ENCODE measurements at places on chromosomes 1 and 21.

- no peak for DNase-seq
These were observed 45.3 kb upstream of the CTBS start for GRCh38 chr1:84619383-84620102.

- no peak for DNase-seq
These were observed 250.2 kb upstream of the C1orf174 start for GRCh38 chr1:4150262-4150661.

- no peak for DNase-seq
These were observed 3.6 kb downstream of the STX6 start for GRCh38 chr1:181018901-181019681.

- no peak for DNase-seq
These were observed 38.9 kb upstream of the MAP10 start for GRCh38 chr1:232766241-232766890.

DNA sequence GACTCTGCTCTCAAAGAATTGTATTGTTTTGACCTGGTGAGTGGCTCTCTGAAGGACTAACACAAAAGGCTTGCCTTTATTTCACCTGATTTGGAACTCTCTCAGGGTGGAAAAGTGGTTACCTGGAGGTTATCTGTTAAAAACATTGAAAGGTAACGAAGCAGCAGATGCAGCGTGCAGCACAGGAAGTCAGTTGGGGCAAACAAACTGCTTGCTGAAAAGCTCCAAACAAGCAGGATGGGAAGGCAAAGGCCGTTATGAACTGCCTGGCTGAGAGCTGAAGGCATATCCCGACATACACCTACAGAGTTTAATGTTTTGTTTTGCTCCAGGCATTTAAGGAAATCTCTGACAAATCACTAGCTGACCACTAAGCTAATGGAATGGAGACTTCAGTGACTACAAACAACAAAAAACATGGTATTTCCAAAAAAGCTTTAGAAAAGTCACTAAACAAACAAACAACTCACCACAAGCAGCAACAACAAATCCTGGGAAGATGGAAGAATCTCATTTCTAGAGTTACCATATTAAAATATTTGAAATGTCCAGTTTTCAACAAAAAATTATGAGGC is 44.3 kb upstream of the BATF3 start:
- DNase-seq, result no peak

- no peak for DNase-seq
These were observed 8.4 kb downstream of the RPS6KA1 start for GRCh38 chr1:26537951-26538352.

DNA sequence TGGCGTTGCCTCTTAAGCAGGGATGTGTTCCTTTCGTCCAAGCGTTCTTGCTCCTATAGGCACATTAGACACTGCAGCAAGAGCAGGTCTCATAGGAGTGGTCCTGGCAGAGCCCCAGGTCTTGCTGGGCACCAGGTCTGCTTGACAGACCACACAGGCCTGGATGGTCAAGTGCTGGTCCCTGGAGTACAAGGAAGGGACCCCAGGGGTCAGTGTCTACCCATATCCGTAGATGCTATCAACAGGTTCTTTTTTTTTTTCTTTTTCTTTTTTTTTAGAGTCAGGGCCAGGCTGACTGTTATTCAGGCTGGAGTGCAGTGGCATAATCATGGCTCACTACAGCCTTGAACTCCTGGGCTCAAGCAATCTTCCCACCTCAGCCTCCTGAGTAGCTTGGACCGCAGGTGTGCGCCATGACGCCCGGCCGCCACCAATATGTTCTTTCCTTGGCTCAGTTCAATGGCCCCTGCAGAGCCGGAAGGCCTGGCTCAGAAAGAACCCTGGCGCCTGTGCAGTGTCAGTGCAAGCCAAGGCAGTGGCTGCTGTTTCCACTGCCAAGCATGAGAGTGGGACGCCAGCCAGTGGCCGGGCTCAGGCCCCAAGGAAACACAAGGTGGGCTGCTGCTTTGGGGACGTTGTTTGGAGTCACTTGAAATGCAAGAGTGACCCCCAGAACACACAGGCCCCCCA is 10.0 kb upstream of the TNFRSF8 start:
- no peak for DNase-seq

DNA sequence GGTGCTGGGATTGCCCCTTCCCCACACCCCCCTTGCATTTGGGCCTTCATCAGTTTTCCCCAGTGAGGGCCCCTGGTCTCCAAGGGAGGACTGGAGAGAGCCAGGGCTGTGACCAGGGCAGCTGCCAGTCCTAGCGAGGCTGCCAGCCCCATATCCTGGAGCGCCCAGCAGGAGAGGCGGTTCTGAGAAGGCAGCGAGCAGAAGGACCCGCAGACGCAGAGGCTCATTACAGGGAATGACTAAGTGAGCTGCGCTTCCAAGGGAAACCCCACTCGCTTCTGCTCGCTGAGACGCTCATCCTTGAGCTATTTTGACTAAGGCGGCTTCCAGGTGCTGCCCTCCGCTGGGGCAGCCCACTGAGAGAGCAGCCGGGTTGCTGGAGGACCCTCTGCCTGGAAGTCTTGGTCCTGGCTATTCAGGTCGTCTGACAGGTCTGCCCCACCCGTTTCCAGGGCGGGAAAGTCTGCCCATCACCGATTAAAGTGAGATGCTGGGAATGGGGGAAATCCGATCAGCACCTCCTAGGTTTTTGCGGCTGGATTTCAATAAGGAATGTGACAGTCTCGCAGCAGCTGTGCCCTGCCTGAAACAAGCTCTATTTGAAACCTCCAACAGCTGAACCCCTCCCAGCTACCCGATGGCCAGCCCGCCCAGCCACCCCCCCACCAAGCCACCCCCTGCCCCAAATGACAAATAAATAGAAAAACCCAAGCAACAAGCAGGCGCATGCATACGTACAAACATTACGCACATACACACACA is 2.8 kb downstream of the KCNN3 start:
- DNase-seq, result no peak

- no peak for DNase-seq
These were observed 100.3 kb upstream of the SGIP1 start for GRCh38 chr1:66433611-66434010.

DNA sequence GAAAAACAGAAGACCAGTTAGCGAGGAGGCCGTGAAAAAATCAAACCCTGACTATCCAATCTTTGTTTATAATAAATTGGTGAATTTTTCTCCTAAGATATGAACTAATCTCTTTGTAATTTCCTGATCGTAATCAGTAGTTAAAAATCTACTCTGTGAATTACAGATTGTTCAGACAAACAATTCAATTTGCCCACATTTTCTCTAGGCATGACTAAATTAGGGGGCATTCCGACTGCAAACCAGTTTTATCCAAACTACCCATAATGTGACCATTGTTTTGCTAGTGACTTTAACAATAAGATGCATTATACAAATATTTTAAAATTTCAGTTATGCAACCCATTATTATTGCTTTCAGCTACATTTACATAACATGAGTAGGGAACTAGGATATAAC is 546.9 kb upstream of the ADAMTS5 start:
- no peak for DNase-seq

GRCh38 chr1:59997479-59998115 is 71.0 kb upstream of the CYP2J2 start:
- DNase-seq, result no peak

- no peak for DNase-seq
These were observed 295.9 kb downstream of the RGS7 start for GRCh38 chr1:241061062-241061461.

- no peak for DNase-seq
These were observed 1272.7 kb downstream of the KCNT2 start for GRCh38 chr1:195335541-195335940.

DNA sequence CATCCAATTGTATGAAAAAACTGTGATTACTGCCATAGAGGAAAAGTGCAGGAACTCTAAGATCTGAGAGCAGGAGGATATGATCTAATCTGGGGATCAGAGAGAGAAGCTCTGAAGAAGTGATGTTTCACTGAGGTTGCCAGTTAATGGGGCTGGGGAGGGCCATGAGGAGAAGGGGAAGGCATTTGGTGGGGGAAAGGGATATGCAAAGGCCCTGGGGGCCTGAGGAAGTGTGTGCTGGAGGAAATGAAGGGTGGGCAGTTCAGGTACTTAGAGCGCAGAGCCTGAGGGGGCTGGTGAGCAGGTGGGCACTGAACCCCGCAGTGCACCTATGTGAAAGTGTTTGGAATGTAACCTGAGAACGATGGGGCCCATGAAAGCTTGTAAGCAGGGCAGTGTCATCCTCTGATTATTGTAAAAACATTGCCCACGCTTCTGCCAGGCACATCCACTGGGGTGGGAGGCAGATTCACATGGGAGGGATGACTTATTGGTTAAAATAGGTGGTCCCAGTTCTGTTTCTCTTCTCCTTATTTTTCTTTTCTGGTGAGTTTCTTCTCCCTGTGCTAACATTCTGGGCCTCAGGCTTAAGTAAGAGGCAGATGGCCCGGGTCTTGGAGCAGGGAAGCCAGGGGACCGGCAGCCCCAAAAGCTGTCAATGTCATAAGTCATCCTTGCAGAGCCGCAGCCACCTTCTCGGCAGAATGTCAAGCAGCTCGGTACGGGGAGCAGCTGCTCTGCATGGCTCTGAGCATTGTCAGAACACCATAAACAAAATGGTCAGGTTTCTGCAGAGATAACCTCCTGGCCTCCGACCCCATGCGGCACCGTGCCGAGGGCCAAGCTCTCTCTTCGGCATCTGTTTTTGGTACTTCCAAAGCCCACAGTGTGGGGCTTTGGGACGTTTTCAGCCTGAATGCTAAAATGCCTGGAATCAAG is 492.0 kb upstream of the VAMP3 start:
- no peak for DNase-seq

DNA sequence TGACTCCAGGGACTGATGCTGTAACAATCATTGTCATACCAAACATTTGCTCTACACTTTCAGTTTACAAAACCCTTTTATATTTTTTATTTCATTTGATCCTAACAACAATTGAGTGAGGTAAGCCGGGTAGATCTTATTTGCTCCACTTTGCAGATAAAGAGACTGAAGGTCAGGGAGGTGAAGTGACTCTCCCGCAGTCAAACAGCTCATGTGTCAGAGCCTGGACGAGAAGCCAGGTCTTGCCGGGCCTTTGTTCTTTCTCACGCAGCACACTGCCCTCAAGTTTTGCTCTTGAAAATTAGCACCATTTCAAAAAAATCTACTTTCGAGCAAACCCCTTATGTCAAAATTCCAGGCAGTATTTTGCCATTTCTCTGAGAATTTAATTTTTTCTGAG is 65.2 kb downstream of the CD247 start:
- no peak for DNase-seq

- no peak for DNase-seq
These were observed 158.6 kb upstream of the AJAP1 start for GRCh38 chr1:4495809-4496208.

GRCh38 chr1:116912846-116913245 is 3.1 kb downstream of the PTGFRN start:
- no peak for DNase-seq

DNA sequence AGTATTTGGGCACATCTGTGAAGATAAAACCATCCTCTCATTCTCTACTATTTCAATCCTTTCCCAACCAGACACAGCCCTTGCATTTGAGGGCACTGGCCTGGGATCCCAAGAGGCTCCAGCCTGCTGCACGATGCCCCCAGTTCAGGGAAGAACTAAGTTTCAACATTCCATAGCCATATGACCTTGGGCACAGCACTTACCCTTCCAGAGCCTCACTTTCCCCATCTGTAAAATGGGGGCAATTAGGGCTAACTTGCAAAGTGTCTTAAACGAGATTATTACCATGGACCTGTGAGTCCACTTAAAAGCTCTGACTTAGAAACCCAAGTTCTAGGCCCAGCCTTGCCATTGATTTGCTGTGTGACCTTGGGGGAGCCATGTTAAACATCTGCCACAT is 22.9 kb downstream of the CDCP2 start:
- DNase-seq, result no peak

DNA sequence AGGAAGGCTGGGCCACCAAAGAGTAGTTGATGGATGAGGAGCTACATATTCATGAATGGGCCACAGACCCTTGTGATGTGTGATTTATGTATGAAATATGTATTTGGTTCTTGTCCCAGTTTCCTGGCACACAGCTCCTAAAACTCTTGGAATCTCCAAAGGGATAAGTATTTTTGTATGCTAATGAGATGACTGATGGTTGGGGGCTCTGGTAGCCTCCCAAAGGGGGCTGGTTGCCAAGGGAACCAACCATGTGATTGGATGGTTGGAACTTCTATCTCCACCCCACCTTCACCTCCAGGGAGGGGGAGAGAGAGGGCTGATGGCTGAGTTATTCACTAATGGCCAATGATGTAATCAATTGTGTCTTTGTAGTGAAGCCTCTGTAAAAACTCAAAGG is 77.1 kb downstream of the ZNF281 start:
- DNase-seq, result no peak

DNA sequence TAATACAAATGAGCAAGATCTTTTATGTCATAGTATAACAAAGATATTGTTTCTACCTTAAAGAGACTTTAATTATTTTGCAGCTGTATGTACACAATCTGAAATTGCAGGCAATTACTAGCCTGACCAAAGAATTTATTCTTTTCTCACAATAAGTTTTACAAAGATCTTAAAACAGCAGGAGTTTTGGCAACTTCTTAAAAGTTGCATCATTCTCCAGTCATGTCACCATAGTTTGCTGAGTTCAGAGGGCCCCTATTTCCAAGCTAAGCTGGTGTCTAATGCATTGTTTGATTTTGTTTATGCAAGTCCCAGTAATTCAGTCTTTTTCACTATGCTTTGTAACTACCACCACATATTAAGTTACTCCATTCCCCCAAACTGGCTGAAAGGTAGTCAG is 114.8 kb downstream of the DNAH14 start:
- DNase-seq, result no peak

GRCh38 chr1:94942171-94943128 is 15.5 kb upstream of the CNN3 start:
- DNase-seq, result no peak

DNA sequence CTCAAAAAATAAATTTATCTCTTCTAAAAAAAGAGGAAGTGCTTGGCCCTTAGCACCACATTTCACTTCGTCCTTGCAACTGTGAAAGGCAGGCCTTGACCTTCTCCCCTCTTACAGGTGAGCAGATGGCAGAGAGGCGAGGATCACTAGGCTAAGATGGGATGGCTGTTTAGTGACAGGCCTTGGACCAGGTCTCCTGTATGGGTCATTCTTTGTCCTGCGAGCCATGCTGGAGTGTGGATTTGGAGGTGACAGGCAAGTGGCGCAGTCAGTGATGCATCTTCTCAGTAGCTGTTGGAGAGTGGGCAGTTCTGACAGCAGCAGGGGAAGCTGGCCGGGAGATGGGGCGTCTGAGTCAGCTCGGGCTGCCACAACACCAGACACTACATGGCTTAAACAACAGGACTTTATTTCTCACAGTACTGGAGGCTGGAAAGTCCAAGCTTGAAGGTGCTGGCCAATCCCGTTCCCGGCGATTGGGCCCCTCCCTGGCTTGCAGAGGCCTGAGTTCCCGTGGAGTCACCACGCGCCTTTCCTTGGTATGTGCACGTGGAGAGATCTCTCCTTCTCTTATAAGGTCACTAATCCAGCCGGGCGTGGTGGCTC is 16.5 kb downstream of the SLC27A3 start:
- no peak for DNase-seq
